NCI-H2081 (cell line): ENCODE measurements at places on chromosomes 3 and 15.

DNA sequence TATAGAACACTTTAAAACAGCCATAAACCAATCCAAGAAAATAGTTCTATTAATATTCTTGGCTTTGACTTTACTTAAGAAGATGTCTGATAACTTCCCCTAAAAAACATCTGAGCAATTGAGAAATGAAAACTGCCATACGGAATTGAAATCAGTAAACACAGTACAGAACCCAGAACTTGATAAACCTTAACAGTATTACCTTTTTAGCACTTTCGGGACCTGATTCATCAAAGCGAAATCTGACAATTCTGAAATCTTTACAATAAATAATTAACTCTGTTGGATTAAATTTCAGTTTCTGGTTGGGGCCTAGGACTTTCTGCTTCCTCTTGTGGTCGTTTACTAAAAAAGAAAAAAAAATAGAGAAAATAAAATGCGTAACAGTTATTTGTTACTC is 17.3 kb downstream of the MTMR10 start:
- DNase-seq: no peak

- DNase-seq: no peak
Measured at GRCh38 chr15:40943764-40944365, 9.4 kb upstream of the CHAC1 start.

GRCh38 chr3:170697131-170697530 is 111.3 kb upstream of the SLC7A14 start:
- DNase-seq: no peak

DNA sequence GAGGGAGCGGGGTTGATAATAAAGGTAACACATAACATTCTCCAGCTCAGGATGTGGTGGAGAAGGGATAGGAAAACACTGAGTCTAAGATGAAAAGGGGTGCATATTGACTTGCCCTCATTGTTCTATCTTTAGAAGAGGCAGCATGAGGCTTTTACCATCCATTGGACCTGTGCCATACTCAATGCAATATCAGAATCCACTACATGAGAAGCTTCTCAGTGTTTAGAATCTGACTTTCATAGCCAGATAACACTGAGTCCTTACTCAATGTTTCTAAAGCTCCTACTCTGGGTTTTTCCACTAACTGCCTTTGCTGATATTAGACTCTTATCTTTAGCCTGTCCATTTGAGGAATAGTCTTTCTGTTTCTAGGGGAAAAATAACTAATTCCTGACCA is 24.3 kb upstream of the GADL1 start:
- no peak for DNase-seq

DNA sequence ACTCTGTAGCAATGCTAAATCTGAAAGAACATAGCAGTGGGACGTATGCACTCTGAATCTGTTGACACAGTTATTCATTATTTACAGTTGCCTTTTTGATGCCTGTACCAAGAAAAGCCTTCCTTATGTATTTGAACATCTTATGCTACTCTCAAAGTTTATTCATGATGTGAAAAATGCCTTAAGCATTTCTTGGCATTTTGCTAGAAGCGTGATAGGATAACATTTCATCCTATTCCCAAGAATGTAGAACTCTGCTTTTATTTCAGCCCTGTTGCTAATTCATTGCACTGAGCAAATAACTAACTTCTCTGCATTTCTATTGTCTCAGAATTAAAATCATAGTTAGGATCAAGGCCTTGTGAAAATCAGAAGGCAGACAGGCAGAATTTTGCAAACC is 105.5 kb downstream of the STRIT1 start:
- no peak for DNase-seq

DNA sequence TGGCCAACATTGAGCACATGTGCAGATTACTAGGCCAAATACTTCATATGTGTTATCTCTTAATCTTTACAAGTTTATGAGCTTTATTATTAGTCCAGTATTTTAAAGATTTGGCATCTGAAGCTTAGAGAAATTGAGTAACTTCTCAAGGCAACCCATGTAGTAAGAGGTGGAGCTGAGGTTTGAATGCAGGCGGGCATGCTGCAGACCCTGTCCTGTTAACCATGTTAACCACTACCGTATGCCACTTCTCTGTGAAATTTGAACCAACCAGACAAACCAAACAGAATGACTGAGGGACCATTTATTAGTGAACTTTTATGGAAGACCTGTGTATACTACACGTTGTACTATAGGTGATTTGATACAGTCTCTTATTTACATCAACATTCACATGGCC is 49.7 kb downstream of the MEF2A start:
- DNase-seq: no peak

DNA sequence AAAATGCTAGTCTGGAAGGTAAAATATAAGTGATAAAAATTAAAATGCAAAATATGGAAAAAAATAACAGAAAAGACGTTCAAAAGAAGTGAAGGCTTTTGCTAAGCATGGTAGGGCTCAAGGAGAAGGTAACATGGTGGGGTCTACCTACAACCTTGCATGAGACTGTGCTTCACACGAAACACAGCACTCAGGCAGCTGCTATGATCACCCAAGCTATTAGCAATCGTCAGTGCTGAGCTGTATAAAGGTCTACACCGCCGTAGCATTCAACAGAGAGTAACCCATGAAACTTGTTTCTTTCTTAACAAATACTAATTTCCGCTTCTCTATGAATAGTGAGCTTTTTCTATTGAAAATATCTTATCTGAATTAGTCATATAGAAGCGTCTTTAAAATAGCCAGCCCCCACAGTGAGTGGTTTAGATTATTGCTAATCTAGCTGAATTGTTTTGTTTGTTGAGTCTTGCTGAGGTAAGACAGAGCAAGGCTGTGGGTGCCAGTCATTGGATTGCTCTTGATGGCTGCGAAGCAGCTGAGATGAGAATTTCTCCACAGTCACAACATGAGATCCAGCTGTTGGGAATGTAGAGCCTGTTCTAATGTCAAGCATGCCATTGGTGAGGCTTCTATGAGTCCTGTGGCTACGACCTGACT is 230.0 kb downstream of the KLF13 start:
- DNase-seq: no peak

- DNase-seq: no peak
Measured at GRCh38 chr3:197353001-197353866, 54.8 kb upstream of the DLG1 start.

GRCh38 chr3:139218046-139218445 is 125.8 kb upstream of the MRPS22 start:
- DNase-seq: no peak

GRCh38 chr3:34053626-34054025 is 255.2 kb downstream of the PDCD6IP start:
- DNase-seq: no peak

DNA sequence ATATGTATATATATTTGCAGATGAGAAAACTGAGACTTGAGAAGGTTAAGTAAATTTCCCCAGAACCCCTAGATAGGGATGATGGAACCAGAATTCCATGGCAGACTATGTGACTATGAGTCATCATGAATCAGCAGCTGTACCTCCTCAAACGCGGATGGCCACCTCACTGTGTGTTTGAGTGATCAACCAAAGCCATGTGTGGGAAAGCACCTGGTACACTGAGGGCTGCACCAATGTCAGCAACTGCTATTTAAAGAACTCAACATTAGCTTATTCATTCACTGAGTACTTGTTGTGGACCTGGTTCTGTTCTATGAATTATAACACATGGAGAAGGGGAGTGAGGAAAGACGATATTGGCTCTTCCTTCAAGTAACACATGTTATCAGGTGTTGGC is 377.0 kb downstream of the GAP43 start:
- no peak for DNase-seq

- DNase-seq: no peak
Measured at GRCh38 chr3:45943207-45943846, at the start of gene CXCR6. TSS of gene CXCR6 (plus strand) at chr3:45943464. CDS start at chr3:45946482, 3,018 bp downstream.

GRCh38 chr3:77259694-77260093 is 219.8 kb downstream of the ROBO2 start:
- DNase-seq: peak; percentile 94

GRCh38 chr15:73331991-73332925 is 36.5 kb downstream of the HCN4 start:
- no peak for DNase-seq

GRCh38 chr15:39573844-39574243 is 7.0 kb upstream of the THBS1 start:
- no peak for DNase-seq

DNA sequence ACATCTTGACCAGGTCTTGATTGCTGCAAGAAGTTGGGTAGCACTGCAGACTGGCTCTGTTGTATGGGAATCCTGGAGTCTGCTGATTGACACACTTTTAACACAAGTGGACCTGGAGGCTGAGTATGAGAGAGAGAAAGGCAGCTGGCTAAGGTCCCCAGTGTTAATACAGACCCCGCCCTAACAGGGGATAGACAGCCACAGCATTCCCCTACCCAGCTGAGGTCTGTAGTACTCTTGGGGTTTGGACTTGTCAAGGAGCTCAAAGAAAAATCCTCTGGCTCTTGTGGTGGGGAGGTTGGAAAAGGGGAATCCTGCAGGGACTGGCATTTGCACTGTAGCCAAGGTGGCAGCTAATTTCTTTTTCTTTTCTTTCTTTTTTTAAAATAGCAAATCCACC is 192.7 kb downstream of the ZNF621 start:
- DNase-seq: no peak

DNA sequence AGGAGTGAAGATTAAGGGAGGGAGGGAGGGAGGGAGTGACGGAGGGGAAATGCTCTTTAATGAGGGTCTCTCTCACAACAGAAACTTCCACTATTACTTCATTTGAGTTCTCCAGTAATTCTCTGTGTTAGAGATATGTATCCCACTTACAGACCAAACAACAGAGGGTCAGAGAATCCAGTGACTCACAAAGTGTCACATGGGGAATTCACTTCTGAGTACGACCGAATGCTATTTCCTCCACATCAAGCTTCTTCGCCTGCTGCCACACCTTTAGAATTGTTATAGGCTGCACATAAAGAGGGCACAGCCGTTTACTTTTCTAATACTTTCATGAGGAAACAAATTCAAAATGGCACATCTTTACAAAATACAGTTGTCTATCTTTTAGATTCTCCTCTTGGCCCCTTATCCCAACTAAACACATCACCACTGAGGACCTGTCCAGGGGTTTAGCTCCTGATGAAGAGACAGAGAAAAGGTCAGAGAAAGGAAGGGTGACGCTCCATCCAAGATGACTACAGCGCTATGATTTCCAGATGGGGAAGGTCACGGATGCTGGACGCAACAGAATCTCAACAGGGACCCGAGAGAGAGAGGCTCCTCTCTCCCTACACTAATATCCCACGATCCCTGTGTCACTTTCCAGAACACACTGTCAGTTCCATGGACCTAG is 119.0 kb downstream of the XXYLT1 start:
- DNase-seq: no peak

GRCh38 chr3:124896824-124897526 is 9.8 kb upstream of the ITGB5 start:
- DNase-seq: no peak

DNA sequence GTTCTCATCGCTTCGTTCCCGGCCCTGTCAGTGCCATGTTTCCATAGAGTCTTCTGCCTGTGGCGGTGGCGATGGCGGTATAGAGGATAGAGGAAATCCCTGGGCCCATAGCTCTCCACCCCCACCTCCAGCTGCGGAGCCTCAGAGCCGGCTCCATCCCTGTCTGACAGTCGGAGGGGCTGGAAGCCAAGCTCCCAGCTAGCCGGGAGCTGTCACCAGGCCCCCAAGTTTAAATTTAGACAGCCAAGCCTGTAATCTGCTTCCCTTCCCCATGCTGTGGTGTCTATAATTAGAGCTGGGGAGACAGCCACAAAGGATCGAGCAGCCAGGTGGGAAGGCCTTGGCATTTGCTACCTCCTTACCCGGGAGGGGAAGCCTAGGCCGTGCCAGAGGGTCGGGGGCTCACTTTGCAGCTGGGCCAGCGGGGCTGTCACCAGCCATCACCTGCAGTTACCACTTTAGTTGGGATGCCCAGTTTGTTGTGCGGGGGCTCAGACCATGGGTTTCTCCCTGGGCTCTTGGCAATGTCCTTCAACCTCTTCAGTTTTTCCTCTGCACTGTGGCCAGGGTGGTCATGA is 56.3 kb upstream of the SEC13 start:
- no peak for DNase-seq

- peak; percentile 71 for DNase-seq
Measured at GRCh38 chr3:23735535-23736326, 70.0 kb upstream of the UBE2E1 start.

DNA sequence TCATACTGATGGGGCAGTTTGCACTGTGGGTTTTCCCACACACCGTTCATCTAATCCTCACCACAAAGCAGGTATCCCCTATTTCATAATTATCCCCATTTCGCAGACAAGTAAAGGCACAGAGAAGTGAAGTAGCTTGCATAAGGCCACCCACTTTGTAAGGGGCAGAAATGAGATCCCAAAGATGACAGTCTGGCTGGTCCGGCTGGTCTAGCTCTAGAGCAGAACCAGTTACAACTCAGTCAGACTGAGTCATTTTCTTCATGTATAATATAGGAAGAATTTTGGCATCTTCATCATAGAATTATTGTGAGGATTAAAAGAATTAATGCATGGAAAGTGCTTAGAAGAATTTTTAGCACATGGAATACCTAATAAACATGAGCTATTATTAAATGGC is 10.6 kb downstream of the RBP1 start:
- DNase-seq: no peak

GRCh38 chr3:10716964-10717363 is 99.1 kb upstream of the SLC6A11 start:
- DNase-seq: no peak

DNA sequence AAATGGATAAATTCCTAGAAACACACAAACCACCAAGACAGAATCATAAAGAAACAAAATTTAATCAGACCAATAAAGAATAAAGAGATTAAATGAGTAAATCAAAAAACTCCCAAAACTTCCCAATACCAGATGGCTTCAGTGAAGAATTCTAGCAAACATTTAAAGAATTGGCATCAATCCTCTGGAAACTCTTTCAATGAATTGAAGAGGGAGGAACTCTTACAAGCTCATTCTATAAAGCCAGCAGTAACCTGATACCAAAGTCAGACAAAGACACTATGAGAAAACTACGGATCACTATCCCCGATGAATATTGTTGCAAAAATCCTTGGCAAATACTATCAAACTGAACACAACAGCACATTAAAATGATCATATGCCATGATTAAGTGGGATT is 81.9 kb upstream of the SLCO2A1 start:
- DNase-seq: no peak

GRCh38 chr3:30908456-30909037 is 14.1 kb upstream of the GADL1 start:
- peak; percentile 94 for DNase-seq

- DNase-seq: no peak
Measured at GRCh38 chr3:173199568-173199967, 58.5 kb upstream of the SPATA16 start.
